ENCODE measurements at places on chromosomes 5 and 9.

DNA sequence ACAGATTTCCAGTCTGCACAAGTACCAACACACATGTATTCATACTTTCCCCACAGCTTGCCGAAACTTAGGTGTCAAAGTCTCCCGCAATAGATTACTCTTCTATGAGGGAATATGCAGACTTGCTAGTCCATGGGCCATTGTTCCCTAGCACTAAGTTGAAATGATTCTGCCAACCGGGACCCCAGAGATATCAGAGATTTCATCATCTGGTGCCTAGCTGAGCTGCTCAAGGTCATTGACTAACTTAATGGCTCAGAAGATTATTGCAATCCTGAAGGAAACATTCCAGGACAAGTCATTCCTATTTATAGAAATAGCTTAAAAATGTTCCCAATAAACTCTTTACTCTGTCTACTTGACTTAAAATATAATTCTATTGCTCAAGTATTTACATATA is 202.6 kb downstream of the PIK3R1 start:
- no peak for DNase-seq

- DNase-seq: no peak
These were observed 2156.9 kb upstream of the C9orf72 start for GRCh38 chr9:29730163-29730562.

DNA sequence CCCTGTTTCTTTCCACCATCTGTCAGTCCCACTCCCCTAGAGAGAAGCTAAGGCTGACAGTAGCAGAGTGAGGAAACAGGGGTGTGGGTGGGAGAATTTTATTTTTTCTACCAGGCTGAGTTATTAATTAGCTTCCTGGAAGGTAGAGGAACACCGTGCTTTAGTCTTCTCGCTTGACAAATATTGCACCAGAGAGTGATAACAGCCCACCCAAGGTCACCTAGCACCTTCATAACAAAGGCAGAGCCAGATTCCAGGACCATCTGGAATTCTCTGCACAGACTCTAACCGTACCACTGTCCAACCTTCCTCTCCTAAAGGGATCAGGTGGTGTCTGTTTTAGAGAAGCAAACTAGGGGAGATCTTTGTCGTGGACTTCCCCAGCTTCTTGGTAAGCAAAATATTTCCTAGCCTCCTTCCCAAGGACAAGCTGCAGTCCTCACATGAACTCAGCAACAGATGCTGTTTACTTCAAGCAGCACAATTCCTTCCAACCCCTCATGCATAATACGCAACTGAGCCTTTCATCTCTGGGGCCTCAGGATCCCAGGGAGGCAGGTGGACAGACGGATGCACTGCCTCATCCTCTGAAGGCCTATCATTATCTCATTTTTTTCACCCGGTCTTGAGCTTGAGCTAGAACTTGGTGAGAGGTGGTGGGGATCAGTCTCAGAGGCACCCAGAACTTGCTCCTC is 308.7 kb upstream of the BRINP1 start:
- DNase-seq: no peak

- no peak for DNase-seq
These were observed 6.8 kb downstream of the ITGA1 start for GRCh38 chr5:52794519-52794918.

DNA sequence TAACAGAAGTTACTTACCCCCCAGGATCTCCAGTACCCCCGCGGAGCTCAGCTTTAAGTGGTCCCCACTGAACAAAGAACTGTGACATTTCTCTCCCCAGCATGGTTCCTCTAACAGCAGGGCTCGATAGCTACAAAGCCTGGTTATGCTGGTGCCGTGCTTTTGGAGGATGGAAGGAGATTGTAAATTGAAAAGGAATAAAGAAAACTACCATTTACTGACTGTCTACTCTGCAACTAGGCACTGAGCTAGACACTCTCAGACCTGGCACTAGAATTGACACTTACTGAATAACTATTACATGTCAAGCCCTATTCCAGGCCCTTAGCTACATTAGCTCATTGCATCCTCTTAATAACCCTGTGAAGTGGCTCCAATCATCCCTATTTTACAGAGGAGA is 145.3 kb downstream of the TTLL11 start:
- DNase-seq: no peak

DNA sequence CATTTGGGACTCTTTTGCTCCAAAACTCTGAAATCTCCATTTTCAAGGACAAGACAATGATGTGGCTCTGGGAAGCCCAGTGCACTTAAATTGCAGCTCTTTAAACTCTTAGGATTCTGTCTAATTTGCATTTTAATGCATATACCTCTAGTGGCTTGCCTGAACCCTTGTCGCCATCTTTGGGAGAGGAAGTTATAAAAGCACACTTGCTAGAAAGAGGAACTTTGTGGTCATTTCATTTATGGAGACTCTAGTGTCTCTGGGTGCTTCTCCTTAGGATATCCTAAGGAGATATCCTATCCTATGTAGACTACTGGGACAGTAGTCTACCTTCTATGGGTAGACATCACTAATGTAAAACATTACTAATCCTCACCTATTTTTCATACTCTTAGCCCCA is 77.3 kb upstream of the SLC1A3 start:
- DNase-seq: no peak

- DNase-seq: no peak
These were observed 93.7 kb downstream of the LHX2 start for GRCh38 chr9:124105266-124105665.

GRCh38 chr9:123406691-123407216 is 50.8 kb downstream of the CRB2 start:
- DNase-seq: no peak

DNA sequence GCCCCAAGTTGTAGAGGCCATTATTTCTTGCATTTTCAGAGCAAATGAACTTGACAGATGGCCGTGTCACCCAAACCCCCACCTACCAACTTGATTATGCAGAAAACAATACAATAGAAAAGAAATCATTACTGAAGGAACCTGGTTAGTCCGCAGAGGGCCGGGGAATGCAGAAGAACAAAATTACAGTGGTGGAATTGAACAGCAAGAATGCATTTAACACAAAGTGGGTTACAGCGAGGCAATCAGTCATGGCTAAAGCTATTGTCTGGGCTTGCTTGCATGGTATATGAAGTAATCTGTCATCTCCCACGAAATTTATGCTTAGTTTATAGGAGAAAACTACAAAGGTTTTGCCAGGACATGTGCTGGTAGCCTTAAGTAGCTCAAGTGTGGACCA is 238.3 kb upstream of the IRX1 start:
- no peak for DNase-seq

GRCh38 chr5:61416010-61416409 is 84.0 kb downstream of the ZSWIM6 start:
- no peak for DNase-seq

- DNase-seq: no peak
These were observed 160.3 kb downstream of the SLF1 start for GRCh38 chr5:94778732-94779131.

GRCh38 chr5:151374539-151374938 is 27.2 kb upstream of the SLC36A2 start:
- no peak for DNase-seq
